ENCODE measurements at places on chromosomes 4 and X.

DNA sequence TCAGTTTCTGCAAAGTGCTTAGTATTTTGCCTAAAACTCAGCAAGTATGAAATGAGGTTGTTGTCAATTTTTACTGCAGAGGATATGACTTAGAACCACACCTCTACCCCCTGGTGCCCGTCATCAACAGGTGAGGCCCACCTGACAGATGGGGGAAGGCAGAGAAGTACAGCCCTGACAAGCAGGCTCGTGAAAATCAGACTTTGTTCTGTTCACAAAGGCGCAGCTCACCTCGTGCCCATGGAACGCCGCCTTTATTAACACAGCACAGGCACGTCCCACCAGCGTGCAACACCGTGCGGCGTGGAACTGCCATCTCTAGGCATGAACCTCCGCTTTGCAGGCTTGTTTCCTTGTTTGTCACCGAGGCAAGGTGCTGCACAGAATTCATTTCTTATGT, 13.3 kb downstream of the CYP4V2 start:
- DNase-seq, result no peak

DNA sequence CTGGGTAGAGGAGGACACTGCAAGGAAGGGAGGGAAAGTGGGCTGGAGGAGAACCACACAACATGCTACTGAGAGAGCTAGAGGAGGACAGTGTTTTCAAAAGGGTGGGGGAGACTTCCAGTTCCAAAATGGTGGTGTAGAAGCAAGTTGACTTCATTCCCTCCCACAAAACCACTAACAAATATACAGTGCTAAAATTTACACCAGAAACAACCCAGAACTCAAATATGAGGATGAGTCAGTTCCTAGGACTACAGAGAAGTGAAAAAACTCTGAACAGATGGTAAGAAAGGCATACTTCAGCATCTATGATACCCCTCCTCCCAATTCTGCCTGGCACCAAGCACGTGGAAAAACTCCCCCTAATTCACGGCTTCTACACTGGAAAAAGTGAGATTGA, 9.8 kb downstream of the AADAT start:
- no peak for DNase-seq

GRCh38 chr4:105641845-105642244, 66.6 kb downstream of the INTS12 start:
- no peak for DNase-seq

DNA sequence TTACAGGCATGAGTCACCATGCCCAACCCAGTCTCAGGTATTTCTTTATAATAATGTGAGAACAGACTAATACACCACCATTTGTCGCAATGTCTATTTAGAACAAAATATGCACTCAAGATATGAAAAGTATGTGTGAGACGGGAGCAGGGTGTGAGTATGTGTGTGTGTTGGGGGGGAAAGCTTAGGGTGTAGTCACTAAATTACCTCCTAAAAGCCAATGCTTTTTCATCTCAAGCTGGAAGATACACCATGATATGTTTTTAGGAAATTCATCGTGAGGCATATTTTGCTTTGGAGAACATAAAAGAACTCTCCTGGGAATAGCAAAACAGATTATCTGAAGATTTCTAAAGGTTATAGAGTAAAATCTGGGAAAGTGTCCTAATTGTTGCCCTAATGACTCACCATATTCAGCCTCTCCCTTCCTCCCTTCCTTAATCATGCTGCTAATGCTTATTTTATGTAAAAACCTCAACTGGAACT, 262.7 kb downstream of the PDHA2 start:
- no peak for DNase-seq

- DNase-seq, result no peak
Observed at GRCh38 chr4:70405765-70406164, 8.0 kb downstream of the OPRPN start.

DNA sequence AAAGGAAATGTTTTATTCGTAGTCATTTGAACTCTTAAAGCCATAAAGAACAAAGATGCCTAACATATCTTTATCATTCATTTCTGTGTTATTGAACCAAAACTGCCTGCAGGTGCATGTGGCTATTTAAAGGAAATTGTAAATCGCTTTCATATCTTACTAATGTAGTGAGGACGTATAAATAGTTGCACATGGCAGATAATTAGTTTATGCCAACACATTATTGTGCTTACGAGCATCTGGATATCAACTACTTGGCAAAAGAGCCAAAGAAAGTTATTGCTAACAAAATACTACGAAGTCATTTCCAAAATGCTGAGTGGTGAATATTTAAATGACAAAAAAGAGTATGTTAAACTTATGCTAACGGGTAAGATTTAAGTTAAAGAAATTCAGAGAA, 27.9 kb upstream of the GABRA2 start:
- no peak for DNase-seq

DNA sequence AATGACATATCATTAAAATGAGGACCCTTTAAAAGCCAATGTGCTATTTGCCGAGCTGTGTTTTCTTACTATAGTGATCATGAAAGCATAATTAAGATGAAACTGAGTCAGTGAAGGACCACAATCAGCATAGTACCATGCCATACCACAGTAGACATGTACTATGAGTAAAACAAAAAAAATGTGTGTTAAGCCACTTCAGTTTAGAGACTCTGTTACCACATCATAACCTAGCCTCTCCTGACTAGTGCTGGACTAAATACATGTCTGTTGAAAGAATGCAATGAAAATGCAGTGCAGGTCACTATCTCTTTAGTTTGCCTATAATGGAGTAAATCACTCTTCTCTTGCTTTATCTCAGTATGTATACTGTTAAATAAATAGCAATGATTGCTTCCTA, 12.3 kb upstream of the DDX53 start:
- DNase-seq, result no peak

DNA sequence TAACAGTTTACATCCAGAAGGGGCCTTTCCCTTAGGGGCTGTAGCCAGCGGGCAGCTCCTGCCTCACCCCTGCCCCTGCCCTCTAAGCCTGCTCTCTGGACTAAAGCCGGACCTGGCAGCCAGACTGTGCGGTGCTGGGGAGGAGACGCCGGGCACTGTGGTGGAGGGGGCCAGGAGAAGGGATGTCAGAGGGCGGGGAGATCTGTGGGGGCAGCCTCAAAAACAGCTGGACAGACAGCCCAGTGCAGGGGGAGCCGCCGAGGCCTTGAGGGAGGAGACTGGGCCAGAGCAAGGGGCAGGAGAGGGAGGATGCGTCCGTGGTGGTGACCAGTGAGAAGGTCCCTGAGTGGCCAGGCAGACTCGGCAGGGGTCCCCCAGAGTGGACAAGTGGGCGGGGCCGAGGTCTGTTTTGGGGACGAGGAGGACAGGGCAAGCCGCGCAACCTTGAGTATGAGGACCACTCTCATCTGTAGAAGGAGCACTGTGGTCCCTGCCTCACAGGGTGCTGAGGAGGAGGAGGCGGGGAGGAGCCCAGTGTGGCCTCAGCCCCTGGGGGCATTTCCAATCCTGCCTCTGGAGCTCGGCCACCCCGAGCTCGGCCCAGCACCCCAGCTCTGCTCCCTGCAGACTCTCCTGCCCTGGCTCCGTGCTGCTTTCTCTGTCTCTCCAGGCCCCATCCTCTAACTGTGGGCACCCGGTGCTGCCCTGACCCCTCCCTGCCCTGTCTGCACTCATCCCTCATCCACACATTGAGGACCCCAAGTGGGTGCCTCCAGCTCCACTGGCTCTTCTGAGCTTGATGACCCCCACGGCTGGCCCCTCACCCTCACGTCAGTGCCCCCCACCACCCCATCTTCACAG, 59.2 kb upstream of the NKX1-1 start:
- no peak for DNase-seq

DNA sequence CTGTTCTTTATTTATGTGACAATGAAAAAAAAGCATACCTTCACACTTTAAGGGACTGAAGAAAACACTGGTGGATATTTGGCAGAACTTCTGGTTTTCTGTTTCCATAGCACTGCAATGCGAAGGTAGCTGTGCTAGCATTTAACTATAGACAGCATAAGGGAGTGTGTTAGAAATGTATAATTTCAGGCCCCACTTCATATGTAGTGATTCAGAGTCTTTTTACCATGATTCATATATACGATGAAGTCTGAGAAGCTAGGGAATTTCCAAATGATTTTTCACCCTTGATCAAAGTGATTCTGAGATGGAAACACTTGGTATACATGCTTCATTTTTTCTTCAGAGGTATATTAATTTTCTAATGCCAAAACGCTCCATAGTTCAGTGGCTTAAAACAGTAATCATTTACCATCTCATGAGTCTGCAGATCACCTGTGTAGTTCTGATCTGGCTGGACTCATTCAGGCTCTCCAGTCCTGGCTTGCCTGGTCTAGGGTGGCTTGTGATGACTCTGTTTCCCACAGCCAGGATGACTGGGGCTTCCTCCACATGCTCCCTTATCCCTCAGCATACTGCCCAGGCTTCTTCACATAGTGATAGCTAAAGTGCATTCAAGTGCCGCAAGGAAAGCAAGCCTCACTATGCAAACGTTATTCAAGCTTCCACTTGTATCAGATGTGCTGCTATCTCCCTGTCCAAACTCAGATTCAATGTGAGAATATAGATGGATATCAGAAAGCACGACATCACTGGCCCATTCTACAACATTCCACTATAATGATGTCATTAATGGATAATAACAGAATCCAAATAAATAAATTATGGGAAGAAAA, 790.1 kb downstream of the TECRL start:
- DNase-seq, result no peak

- DNase-seq, result peak; percentile 93
Observed at GRCh38 chr4:152255437-152255836, 280.5 kb downstream of the FBXW7 start.

- peak; percentile 21 for DNase-seq
Observed at GRCh38 chr4:123469245-123469644, 72.7 kb downstream of the SPRY1 start.

All from kidney capillary endothelial cell (primary cell).